ENCODE measurements at places on chromosomes 2 and 18. TPM values are rescaled to one million over a fixed set of nuclear protein-coding genes. Genes with fewer than 3 reads are reported as not detected.

The TCF7L1 gene
- 1.0 TPM for polyA plus RNA-seq

GRCh38 chr2:69801745-69802290, 27.6 kb upstream of the GMCL1 start:
- no peak for DNase-seq

DNA sequence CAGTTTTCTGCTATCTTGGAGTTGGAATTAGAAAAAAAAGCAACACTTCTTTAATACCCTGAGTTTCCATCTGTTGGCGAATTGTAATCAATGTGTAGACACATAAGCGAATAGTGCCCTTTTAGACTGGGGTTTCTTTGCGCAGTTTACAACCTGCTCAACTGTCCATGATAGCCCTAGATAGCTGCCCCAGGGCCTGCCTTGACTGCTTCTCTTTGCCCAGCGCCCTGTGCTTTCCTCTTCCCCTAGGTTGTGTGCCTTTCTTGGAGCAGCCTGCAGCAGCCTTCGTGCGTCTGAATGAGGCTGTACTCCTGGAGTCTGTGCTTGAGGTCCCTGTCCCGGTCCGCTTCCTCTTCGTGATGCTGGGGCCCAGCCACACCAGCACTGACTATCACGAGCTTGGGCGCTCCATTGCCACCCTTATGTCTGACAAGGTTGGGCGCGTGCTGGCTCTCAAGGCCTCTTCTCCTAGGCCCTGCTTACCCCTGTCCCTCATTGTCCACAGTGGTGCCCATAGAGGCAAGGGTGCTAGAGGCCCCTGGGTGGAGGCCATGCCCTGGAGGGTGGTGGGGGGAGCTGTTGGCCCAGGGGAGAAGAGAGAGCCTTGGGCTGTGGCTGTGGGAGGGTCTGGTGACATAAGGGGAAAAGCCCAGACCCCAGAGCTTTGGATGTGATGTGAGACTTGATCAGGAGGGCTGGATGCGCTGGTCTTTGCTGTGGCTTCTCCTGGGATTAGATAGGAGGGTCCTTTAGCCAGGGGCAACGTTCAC, 6.9 kb downstream of the SLC4A3 start:
- no peak for DNase-seq

The RNF144A gene
- polyA plus RNA-seq = 1.1 TPM

GRCh38 chr18:73933685-73934084, 213.9 kb downstream of the FBXO15 start:
- no peak for DNase-seq

DNA sequence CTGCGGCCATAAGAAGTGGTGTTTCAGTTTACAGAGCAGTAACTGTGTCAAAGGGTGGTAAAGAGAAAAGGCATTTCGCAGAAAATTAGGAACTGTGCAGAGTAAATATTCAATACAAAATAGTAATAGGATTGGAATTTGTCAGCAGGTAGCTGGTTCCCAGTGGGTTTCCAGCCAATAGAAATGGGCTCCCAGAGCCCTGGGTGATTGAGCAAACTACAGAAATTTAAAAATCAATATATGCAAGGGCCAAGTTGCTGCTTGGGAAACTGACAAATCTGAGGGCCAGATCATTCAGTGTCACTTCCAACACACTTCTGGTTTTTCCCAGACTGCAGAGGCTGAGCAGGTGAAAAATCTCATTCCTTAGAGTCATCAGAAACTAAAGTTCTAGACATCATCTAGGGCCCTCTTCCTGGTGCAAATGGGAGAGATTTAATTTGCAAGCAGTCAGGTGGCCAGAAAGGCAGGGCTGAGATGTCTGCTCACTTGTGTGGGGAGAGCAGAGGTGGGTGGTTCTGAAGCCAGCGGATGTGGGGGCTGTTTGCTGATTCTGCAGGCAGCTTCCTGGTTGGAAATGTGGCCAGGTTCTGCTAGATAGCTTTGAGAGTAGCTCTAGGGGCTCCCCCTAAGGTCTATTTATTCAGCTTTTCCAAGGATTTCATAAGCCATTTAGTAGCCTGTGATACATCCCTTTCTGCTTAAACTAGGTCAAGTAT, 182.4 kb downstream of the NCK2 start:
- no peak for DNase-seq

The FHOD3 gene
- polyA plus RNA-seq = 6.9 TPM

GRCh38 chr2:201257381-201257955, 2.9 kb upstream of the CASP8 start:
- no peak for DNase-seq

DNA sequence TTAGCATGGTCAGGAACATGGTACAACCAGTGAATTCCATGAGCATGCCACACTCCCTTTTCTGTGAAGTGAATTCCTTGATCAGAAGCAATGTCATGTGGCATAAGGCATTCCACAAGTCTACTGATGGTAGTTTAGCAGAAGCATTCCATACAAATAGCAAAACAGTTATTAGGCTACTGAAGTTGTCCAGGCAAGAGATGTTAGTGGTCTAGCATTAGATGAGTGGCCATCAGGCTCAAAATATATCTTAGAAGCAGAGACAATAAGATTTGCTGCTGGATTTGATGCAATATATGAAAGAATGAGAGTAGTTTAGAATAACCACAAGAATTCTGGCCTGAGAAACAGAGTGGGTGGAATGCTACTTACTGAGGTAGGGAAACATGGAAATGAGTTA, 355.3 kb upstream of the NRXN1 start:
- no peak for DNase-seq

GRCh38 chr2:66824926-66825325, 390.0 kb downstream of the MEIS1 start:
- DNase-seq = no peak

- peak; percentile 32 for DNase-seq
Measured at GRCh38 chr2:218962859-218963492, 3.5 kb downstream of the CDK5R2 start.

GRCh38 chr2:29940706-29941105, 19.3 kb upstream of the ALK start:
- DNase-seq = no peak

DNA sequence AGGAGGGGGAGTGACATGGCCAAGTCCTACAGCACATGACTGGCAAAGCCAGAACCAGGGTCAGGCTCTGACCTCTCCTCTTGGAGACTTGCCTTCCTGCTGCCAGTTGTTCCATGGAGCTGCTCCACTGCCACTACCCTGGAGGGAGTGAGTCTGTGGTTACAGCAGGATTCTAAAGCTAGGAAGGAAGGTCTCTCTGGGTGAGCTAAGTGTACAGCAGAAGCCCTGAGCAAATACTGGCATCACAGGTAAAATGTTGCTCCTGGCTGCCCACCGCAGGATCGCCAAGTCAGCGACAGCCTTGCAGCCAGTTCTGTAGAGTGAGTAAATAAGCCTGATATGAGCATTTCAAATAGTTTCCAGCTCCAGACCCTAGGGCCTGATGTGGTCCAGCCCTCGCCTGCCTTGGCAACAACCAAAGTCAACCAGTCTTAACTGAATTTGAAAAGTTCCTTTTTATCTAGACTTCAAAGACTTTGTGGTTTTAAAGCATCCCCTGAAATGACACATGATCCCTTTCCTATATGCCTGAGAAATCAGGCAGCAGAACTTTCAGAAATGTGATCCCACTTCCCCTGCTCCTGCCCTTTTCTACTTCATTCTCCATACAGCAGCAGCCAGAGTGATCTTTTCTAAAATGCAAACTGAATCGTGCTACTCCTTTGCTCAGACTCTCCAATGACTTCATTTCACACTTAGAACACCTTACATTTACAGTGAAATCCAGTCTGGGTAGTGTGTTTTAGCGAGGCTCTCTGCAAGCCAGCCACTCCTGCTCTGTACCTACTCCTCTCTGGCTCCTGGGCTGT, 114.3 kb downstream of the MGAT5 start:
- no peak for DNase-seq

DNA sequence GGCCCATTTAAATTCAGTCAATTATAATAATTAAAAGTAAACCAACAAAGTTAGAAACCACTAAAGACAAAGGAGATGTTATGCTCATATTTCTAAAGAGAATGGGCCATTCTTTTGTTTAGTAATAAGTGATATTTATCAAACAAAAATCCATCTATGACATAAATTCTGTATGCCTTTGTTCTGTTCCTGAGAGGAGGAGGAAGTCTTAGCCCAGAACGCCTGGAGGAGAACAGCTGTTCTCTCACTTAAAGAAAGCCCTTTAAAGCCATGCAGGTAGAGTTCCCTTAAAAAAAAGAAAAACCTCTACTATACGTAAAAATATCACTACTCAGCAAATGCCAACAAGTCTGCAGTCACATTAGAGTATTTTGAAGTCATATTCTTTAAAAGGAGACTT, 15.5 kb downstream of the LAMA1 start:
- no peak for DNase-seq

- DNase-seq = no peak
Measured at GRCh38 chr2:88563129-88563528, 64.1 kb downstream of the EIF2AK3 start.

GRCh38 chr2:12828980-12829379, 112.2 kb downstream of the TRIB2 start:
- no peak for DNase-seq

GRCh38 chr18:24500766-24501165, 40.3 kb downstream of the HRH4 start:
- DNase-seq = no peak

DNA sequence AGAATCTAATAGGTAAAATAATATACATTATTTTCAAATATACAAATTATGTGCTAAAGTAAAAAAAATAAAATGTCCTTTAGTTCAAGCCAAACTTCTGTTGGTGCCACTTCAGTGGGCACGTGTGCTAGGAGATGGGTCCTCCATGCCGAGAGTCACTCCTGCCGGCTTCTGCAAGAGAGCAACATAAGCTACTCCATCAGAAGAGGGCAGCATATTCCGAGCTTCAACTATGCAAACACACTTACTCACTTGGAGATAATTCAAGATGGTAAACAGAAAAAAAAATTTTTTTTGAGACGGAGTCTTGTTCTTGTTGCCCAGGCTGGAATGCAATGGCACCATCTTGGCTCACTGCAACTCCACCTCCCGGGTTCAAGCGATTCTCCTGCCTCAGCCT, 24.4 kb downstream of the CNOT11 start:
- DNase-seq = no peak

The ANKAR gene
- 1.4 TPM for polyA plus RNA-seq

The VRK2 gene
- 24.3 TPM for polyA plus RNA-seq

- DNase-seq = no peak
Measured at GRCh38 chr2:37326285-37326684, 1.7 kb upstream of the PRKD3 start.

The CROCC2 gene
- not detected for polyA plus RNA-seq

The PRLH gene
- not detected for polyA plus RNA-seq

- DNase-seq = no peak
Measured at GRCh38 chr2:150282357-150282756, 205.1 kb downstream of the RND3 start.

The TCF23 gene
- polyA plus RNA-seq = not detected

The SLC23A3 gene
- 2.4 TPM for polyA plus RNA-seq

The CFAP65 gene
- polyA plus RNA-seq = not detected

DNA sequence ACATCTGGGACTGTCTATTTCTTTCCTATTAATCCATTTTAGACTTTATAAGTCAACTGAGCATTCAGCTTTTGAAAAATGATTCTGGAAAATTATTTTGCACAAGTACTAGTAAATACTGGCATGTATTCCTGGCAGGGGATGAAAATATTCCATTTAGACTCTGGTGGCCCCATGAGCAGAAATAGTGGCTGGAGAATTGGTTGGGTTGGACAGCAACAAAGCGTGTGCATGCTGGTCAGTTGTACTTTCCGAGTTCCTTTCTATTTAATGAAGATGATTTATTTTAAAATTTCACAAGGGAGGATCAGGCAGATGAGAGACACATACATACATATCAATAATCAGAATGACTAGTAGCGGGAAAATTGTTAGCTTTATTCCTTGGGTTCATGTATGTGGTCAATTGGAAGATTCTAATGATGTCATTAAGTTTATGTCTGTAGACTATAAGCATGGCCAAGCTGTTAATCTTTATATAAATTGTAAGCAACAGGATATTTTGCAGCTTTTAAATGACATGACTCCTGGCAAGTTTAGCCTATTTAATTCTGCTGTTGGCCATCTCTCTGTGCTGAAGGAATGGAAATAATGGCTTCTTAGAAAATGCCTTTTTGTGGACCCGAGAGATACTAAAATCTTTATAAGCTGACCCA, 541.6 kb downstream of the SLC4A3 start:
- DNase-seq = no peak

- DNase-seq = no peak
Measured at GRCh38 chr2:96962567-96963203, 23.7 kb downstream of the FAM178B start.

- DNase-seq = no peak
Measured at GRCh38 chr2:120796094-120796493, 60.4 kb downstream of the GLI2 start.

DNA sequence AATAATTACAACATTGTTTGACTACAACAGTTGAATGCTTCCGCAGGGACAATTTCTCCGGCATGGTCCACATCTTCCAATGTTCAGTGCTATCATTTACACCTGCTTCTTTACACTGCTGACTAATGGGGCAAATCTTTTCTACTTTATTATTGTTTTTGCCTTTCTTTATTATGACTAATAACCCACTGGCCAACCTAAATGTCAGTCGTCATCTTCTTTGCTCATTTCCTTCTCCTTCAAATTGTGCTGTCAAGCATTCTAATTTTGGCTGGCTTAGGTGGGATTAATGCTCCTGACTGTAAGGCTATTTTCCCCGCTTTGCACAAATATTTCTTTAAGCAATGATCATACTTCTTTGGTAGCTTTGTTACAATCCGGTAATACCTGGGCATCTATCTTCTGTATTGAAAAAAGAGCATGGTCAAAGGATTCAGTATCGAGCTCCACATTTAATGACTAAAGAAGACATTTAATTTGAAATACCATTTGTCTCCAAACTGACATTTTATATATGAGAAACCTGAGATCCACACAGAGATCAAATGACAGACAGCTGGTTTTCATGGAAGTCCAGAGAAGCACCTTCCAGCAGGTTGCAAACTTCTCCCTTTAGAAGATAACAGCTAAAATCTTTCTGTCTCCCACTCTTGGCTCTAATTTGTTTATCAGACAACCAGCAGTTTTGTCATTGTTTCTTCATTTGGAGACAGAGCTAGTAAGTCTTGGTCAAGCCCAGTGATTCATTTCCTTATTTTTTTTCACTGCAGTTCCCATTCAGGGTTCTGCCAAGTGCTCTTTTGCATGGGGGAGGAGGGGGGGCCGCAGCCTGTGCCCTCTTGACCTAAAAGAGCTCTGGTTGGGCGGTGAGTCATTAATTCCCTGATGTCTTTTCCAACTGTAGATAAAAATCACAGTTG, 132.9 kb downstream of the SOCS6 start:
- peak; percentile 64 for DNase-seq

- DNase-seq = no peak
Measured at GRCh38 chr18:23276451-23276850, 141.2 kb downstream of the CABLES1 start.

The LIMS4 gene
- polyA plus RNA-seq = 0.24 TPM

DNA sequence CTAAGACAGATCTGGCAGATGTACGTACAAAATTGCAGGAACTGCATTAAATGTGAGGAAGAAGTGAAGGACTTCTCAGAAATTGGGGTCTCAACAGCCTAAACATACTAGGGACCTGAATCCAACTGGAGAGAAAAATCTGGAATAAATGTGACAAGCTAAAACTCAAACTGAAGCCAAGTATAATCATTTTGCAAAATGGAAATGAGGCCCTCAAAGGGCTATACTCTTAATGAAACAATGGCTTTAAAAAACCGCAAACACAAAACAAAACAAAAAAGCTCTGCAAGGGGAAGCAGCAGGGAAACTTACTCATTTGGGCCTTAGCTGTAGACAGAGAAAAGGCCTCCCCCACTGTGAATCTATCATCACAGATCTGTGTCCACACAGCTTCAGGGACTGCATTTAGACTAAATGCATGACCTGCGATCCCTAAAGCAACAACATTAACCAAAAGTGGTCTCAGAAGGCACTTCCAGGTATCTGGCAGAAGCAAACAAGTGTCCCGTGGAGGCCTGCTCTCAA, 63.2 kb downstream of the CCBE1 start:
- no peak for DNase-seq

The ZAP70 gene
- 7.3 TPM for polyA plus RNA-seq
